ENCODE measurements at places on chromosomes 16 and 17.

DNA sequence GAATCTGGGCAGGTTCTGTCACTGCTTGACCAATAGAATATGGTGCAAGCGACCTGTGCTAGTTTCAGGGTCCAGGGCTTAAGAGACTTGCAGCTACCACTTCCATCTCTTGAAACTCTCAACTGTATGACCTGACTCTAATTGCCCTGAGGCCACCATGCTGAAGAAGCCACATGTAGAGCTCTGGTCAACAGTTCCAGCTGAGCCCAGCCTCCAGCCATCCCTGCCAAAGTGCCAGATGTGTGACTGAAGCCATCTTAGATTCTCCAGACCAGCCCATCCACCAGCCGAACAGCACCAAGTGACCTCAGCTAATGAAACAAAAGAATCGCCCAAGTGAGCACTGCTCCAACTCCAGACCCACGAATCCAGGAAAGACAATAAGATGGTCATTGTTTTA lies 3.4 kb upstream of the MT2A start:
- no peak for DNase-seq

GRCh38 chr16:24234737-24235136 lies 21.4 kb upstream of the CACNG3 start:
- DNase-seq = no peak

GRCh38 chr17:8939496-8940334 lies 25.8 kb downstream of the PIK3R5 start:
- no peak for DNase-seq

- peak; percentile 38 for DNase-seq
Measured at GRCh38 chr17:27609611-27610303, 21.2 kb upstream of the LGALS9 start.

DNA sequence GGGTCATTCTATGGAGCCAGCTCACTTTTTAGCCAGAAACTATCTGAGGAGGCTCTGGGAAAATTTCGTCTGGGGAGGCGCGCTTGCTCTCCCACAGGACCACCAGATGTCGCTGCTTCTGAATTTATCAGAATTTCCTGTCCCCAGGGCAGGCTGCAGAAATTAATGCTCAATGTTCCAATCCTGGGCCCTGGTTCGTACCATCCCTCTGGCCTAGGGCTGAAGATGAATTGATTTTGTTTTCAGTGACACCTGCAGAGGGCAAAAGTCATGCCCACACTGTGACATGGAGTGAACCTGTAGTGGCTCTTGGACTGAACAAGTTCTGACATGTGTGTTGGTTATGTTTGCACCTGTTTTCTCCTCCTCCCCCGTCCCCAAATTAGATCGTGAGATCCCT lies 482.6 kb downstream of the NPIPA7 start:
- DNase-seq = peak; percentile 1

GRCh38 chr17:37295888-37296287 lies 79.9 kb upstream of the C17orf78 start:
- DNase-seq = no peak

DNA sequence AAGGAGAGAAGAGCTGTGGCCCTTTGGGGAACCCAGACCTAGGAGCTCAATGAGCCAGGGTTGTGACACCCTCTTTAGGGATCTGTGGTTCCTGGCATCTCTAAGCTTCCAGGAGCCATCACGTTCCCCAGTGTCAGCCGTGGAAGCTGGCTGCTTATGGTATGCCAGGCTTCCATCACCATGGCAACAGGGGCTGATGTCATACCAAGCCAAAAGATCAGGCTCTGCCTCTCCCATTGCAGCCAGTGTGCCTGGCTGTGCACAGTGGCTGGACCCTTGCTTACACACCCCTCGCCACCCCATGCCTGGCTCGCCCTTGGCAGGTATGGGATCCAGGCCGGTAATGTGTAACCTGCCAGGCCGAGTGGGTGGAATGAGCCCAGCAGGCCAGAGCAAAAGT lies 91.1 kb downstream of the SSH2 start:
- DNase-seq = no peak

DNA sequence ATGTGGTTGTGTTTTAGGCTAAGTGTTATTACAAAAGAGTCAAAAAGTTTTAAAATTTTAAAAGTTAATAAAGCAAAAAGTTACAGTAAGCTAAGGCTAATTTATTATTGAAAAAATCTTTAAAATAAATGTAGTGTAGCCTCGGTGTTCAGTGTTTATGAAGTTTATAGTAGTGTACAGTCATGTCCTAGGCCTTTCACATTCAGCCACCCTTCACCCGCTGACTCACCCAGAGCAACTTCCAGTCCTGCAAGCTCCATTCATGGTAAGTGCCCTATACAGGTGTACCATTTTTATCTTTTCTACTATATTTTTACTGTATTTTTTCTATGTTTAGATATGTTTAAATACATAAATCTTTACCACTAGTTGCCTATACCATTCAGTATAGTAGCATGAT lies 98.5 kb upstream of the RPRML start:
- DNase-seq = peak; percentile 65

DNA sequence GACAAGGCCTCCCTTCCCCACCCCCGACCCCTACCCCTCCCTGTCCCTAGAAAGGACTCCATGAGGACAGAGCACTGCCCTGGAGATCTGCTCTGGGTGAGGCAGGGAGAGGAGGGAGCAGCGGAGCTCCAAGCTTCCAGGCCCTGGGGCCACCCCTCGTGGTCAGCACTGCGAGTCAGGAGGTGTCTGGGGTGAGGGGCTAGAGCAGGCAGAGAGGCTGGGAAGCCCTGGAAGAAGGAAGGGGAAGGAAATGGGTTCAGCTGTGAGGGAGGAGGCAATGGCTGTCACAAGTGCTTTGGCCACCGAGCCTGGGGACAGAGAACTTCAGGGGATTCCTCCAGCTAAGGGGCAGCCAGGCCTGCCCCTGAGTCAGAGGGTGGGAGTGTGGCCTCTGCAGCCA lies 28.2 kb upstream of the DNAI2 start:
- DNase-seq = no peak

DNA sequence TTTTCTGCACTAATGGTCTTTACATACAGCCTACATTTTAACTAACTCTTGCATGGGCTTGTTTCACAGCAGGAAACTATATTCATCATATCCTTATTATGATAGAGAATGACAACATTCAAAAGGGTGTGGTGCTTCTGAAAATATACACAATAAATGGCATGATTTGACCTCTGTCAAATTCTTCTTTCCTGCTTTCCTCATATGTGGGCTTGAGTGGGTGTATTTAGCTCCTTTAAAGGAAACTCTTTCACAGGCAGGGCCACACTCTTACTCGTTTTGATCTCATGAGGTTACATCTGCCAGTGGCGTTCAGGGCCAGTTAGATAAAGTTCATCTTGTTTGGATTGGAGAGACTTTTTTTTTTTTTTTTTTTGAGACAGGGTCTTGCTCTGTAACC lies 6.1 kb downstream of the SLC35G3 start:
- DNase-seq = peak; percentile 88

- DNase-seq = peak; percentile 77
Measured at GRCh38 chr16:81723098-81723723, 55.9 kb upstream of the PLCG2 start.

GRCh38 chr16:48384520-48385252 lies 527 bp downstream of the SIAH1 start:
- no peak for DNase-seq

DNA sequence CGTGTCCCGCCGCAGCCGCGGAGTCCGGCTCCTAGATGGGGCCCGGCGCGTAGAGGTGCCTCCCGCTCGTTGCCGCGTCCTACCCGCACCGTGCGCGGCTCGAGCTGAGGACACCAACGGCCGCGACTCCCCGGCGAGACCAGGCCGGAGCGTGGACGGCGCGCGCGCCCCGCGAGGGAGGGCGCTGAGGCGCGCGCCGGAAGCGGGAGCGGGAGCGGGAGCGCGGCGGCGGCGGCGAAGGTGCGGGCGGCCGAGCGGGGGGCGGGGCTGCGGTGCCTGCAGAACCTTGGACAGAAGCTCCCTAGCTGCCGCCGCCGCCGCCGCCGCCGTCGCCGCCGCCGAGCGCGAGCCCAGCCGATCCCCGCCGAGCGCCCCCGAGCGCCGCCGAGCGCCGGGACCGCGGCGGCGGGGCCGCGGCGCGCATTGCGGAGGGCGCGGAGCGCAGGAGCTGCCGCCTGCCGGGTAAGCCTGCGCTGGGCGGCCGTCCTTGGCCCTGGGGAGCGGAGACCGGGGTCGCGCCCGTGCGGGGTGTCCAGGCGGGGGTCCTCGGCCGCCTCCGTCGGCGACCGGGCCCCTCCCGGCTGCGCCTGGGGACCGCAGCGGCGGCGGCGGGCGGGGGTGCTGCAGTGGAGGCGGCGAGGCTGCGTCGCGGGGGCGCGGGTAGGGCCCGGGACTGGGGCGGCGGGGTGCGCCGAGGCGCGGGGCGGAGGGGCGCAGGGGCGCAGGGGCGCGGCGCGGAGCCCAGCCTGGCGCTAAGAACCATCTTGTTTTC lies at the start of gene CDK5R1:
TSS of gene CDK5R1 (plus strand) at position 293 of the 772 bp plus-strand sequence. CDS start 628 bp downstream, outside the sequence.
- DNase-seq = no peak

DNA sequence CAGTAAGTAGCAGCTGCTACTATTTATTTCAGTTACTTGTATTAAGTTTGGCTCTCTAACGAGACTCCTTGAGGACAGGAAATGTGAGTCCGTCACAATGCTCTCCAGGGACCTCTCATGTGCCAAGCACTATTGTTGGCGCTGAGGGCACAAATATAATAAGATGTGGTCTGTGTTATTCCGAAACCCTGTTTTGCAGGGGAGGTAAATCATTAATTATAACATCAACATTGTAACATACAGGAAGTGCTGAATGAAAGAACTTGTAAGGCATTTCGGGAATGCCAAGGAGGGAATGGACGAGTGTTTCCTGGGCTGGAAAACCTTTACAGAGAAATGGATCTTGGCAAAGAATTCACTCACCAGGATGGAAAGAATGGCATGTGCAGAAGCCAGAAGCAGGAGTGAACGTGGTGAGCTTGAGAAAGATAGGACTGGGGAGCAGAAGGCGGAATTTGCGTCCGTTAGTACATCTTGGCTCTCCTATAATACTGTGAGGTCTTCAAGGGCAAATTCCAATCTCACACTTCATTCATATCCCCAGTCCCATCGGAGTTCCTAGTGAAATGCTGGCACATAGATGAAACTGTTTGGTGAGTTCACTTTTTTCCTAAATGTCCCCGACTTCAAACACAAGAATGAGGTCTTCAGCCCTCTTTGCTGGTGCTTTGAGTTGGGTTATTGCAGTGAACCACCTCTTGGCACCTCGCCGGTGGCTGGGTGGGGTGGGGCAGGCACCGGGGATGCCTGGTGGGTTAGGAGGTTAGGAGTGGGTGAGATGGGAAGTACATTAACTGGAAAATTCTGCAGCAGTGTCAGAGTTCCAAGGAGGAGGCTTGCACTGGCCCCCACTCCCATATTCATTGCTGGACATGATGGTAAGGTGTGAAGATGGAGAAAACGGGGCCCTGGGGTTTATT lies 11.5 kb downstream of the TAC4 start:
- DNase-seq = peak; percentile 12

GRCh38 chr17:28812748-28813377 lies 29.7 kb downstream of the FAM222B start:
- DNase-seq = peak; percentile 39

DNA sequence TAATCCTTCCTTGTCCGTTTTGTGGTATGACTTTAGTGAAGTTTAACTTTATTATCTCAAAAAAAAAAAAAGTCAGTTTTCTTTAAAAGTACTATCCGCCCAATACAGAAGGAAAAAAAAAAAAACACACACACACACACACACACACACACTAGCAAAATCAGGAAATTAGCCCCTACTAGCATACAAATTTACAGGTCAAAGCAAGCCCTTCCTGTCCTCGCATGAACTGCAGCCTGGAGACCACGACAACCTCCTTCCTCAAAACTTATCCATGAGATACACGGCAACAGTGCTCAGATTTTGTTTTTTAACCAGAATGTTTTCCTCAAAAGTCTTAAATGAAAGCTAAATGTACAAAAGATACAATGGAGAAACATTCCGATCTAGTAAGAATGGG lies 16.2 kb downstream of the NCOR1 start:
- peak; percentile 26 for DNase-seq

DNA sequence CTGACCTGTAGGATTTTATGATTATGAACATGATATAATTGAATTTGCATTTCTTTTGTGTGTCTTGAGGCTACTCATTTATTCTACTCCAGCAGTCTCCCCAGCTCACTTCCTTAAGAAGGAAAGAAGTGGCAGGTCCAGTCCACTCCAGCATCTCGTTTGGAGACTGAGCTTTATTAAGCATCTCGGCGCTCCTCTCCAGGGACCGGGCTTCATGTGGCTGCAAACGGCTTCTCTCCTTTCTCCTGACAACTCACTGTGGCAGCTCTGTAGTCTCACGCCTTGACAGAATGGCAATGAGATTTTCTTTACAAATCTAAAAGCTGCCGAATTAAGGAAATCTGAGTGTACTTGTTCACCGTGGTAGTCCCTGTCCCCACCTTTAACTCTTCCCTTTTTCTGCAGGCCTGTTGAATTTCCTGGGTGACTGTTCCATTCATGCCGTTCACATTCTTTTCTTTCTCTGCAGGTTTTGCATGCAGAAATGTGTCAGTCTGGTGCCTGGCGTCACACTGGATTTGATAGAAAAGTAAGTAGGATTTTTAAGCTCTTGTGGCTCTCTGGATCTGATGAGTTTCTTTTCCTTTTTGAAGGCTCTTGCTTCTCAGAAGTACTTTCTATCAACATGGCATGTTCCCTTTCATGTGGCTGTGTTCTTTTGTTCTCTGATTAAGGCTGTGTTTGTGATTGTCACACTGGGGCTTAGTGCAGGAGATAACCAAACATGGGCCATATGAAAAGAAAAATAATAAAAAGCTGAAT lies 200.5 kb upstream of the CHMP6 start:
- no peak for DNase-seq

- no peak for DNase-seq
Measured at GRCh38 chr17:81309859-81310839, 15.0 kb upstream of the SLC38A10 start.

DNA sequence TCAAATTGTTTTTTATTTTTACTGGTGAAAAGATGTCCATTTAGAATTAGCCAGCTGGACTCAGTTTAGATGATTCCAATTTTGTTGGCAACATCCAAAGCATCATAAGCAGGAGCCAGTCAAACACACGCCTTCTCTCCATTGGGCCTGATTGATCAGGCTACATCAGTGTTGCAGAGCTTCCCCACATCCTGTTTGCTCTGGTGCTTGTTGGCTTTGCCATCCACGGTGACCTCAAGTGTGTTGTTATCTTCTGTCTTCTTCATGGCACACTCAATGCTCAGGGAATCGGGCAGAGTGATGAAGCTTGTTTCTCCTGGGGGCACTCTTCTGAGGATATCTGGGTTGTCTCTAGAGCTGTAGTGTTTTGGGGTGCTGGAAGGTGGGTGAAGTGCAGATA lies 6.3 kb upstream of the NETO2 start:
- DNase-seq = no peak
